ENCODE measurements at places on chromosomes 7 and 10.

GRCh38 chr7:26857506-26858240 is 6.7 kb downstream of the SKAP2 start:
- no peak for DNase-seq

- DNase-seq, result no peak
These were observed 71.4 kb downstream of the LRMDA start for GRCh38 chr10:75502838-75503237.

DNA sequence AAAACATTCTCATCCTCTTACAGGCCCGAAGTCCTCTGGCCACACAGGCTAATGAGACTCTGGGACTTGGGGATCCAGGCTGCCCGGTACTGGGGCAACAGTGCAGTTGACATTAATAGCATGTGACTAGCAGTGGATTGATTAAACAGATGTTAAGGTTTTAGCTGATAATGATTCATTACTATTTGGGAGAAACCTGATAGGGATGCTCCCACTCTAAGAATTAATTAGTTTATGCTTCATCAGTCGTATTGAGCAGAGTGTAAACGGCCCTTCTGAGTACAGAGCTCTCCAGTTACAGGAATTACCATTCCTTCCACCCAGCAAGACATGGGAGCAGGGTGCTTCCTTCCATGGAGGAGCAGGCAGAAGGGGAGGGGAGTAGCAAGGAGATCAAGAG is 82.7 kb downstream of the RPS24 start:
- DNase-seq, result no peak

DNA sequence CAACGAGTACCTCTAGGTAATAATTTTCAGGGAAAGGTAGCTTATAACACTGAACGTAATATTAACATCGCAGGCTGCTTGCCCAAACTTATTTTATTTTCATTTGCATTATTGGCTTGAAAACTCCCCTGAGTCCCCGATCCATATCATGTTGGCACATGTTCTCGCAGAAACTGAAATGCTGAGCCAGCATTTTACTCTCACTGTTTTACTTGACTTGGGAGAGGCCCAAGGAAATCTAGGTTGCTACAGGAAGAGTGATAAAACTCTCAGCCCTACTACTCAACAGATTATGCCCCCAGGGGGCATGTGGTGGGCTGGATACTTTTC is 183.5 kb upstream of the HABP2 start:
- no peak for DNase-seq

- no peak for DNase-seq
These were observed 3.4 kb upstream of the ERCC6 start for GRCh38 chr10:49542353-49542752.

DNA sequence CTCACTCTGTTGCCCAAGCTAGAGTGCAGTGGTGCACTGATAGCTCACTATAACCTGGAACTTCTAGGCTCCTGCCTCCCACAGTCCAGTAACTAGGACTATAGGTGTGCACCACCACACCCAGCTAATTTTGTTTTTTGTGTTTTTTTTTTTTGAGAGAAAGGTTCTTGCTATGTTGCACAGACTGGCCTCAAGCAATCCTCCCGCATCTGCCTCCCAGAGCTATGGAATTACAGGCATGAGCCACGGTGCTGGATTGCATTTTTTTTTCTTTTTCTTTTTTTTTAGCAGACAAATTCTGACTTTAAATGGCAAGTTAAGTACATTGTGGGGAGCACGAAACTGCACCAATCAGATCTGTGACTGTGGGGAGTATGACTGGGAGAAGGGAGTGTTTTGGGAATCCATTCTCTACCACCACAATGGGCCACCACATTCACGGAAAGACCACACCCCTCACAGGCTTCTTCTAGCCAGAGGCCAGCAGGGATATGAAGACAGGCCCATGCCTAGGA is 58.1 kb upstream of the MSMB start:
- no peak for DNase-seq

- DNase-seq, result no peak
These were observed at the start of gene PCLO for GRCh38 chr7:83162402-83163256. TSS of gene PCLO (minus strand) at chr7:83162884. CDS start at chr7:83162592, 292 bp downstream.

GRCh38 chr7:139522830-139523198 is 671 bp upstream of the CLEC2L start:
- DNase-seq, result no peak

DNA sequence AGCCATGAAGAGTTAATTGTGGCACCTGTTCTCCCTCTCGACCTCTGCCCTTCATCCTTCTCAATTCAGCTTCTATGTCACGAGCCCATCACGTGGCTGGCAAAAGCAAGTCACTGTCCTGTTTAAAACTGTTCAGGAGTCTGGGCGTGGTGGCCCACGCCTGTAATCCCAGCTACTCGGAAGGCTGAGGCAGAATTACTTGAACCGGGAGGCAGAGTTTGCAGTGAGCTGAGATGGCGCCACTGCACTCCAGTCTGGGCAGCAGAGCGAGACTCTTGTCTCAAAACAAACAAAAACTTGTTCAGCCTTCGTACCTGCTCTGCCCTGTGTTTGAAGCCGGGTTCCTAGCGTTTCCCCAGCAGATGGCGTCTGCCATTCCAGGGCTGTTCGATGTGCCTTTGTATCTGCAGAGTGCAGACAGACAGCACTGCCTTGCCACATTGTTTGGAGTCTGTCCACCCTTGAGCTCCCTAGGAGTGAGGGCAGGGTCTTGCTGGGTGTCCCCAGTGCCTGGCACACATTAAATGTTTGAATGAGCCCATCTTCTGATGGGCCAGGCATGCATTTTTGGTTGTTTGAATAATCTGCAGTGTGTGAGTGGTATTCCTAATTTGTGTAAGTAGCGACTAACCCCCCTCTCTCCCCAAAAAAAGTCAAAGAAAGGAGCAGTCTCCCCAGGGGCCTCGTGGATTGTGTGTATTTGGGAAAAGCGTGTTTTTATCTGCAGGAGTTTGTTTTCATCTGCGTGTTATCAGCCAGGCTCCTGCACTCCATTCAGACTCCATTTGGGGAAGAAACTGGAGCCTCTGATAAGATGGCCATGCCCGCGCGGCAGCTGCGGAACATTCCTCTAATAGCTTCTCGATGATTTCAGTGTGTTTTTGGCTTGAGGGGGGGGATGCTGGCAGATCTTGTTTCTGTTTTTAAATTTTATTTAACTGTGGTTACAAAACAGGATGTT is 61.2 kb downstream of the DNAJB6 start:
- DNase-seq, result no peak

GRCh38 chr7:92872701-92873100 is 36.3 kb upstream of the CDK6 start:
- DNase-seq, result no peak

DNA sequence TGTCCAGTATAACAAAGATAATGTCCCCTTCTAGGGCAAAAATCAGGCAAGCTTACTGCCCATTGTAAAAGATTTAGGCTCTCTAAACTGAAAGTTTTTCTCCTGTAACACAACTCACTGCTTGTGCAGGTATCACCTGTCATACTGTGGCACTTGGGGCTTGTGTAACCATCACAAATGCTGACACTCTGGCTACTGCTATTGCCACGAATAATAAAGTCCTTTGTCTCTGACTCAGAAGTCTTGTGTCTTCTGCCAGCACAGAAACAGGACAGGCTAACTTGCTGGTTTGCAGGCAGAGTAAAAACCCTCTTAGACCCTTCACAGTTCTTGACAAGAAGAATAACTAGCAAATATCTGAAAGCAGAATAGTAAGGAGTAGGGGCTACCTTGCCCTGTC is 273.9 kb downstream of the RPS24 start:
- no peak for DNase-seq

DNA sequence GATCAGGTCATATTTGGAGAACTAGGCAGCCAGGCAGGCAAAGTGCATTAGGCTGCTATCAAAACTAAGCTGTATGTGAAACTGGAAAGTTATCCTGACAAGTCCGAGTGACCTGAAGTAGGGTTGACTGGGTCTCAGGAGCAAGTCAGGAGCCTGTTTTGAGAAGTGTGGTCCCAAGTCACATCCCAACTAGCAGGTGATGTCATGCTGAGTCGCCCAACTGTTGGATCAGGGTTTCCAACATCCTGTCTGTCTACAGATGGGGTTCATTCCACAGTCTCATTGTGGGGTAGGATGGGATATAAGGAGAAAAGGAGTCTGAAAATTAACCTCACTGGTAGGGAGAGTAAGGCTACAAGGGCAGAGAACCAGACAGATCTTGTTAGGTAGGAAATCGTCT is 27.0 kb downstream of the SLC26A4 start:
- no peak for DNase-seq

DNA sequence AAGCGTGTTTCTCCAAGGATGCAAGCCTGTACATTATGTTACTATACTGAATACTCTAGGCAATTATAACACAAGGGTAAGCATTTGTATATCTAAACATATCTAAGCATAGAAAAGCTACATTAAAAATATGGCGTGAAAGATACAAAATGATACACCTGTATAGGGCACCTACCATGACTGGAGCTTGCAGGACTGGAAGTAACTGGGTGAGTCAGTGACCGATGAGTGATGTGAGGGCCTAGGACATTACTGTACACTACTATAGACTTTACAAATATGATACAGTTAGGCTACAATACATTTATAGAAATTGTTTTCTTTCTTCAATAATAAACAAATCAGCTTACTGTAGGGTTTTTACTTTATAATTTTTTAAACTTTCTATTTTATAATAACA is 1127.2 kb upstream of the LRRN3 start:
- no peak for DNase-seq

DNA sequence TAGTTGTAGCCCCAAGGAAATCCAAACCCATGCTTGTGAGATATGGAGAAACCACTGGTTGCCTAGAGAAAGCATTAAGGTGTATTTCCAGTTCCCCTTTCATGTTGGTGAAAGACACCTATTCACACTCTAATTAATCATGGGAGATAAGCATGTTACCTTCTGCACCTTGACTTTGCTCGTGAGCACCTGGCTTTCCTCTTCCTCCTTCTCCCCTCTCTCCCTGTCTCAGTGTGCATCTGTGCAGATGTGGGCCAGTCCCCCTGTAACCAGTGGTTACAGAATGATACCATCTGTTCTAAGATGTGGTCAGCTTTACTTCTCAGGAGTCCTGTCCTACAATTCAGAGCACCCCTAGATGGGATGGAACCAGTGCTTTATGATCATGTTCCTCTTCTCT is 160.6 kb downstream of the LCOR start:
- DNase-seq, result no peak

- no peak for DNase-seq
These were observed 47.5 kb downstream of the CTBP2 start for GRCh38 chr10:125112697-125113494.

GRCh38 chr10:108014145-108014901 is 849.8 kb upstream of the SORCS1 start:
- no peak for DNase-seq

- no peak for DNase-seq
These were observed 47.6 kb downstream of the UNC5B start for GRCh38 chr10:71259815-71260501.

- no peak for DNase-seq
These were observed 368.4 kb downstream of the ARL4A start for GRCh38 chr7:13055732-13056368.

- no peak for DNase-seq
These were observed 19.1 kb downstream of the MXI1 start for GRCh38 chr10:110226543-110226925.

DNA sequence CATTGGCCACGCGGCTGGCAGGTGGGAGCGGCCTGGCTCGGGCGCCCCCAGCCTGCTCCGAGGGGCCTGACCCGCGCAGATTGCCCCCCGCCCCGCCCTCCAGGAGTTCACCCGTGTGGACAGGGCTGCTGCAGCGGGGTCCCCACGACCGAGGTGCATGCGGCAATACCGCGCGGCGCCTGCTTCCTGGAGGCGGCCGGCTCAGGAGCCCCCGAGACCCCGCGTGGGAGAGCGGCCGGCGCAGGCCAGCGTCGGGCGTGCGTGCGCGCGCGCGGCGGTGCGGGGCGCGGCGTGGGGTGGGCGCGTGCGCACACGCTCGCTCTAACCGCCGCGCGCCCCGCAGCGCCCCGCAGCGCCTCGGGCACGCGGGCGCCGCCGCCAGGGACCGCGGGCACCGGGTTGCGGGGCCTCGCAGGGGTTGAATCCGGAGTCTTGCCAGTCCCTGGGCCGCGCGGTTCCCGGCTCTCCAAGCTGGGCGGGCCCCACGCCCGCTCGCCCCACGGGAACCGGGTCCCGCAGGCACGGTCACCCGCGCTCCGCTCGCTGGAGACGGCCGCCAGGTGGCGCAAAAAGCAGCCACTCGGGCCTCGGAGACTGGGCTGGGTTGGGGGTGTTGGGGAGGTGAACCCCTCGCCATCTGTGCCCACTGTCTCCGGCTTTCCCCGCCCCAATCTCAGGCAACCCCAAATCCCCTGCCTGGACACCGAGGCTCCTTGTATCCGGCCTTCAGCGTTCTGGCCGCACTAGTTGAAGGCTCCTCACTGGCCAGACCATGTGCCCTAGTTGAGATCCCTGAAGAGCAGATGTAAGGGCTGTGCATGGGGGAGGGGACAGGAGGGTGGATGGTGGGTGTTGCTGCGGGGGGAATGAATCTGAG is 1.3 kb upstream of the ACHE start:
- no peak for DNase-seq

Data from SIG-M5 (cell line).